ENCODE measurements at places on chromosomes 2 and 18. TPM values are rescaled to one million over a fixed set of nuclear protein-coding genes. Genes with fewer than 3 reads are reported as not detected.

- DNase-seq = no peak
- H3K27ac ChIP-seq = no peak overlapping the region
- no peaks in the 10 kb centered on the region for H3K36me3 ChIP-seq
- no peak overlapping the region for H3K4me3 ChIP-seq
These were observed 34.1 kb downstream of the PIEZO2 start for GRCh38 chr18:11115276-11115675.

DNA sequence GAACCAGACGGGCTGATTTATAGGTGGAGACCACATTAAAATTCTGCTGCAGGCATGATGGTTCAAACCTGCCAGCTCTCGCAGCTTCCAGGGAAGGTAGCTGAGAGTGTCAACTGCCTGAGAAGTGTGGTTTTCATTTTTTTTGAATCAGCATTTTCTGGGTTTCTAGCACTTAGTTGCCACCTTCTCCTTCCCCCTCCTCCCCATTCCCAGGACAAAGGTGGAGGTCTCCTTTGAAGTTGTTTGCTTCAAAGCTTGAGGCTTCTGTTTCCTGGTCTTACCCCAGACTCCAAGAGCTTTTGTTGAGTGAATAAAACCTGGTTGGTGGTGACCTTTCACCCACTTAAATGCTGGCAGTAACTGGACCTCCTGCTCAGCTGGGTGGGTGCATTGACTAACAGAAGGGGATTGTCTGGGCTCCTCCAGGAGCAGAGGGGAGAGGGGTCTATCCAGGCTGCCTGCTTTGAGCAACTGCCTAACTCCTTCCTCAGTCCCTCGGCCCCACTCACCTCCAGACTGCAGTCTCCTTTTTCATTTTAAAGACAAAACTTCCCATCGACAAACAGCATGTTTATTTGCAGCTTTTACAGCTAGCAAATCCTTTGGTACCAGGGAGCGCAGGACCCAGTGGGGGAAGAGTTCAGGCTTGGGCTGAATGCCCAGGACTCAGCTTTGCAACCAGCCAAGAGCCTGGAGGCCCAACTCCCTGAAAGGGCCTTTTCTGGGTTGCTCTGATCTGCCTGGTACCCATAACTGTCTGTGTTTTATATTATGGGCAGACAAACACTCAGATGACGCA is 3.5 kb downstream of the RHOB start:
- H3K4me3 ChIP-seq = no peak overlapping the region
- peaks cover 35% of the 10 kb centered on the region for H3K27me3 ChIP-seq
- no peak overlapping the region for H3K27ac ChIP-seq

DNA sequence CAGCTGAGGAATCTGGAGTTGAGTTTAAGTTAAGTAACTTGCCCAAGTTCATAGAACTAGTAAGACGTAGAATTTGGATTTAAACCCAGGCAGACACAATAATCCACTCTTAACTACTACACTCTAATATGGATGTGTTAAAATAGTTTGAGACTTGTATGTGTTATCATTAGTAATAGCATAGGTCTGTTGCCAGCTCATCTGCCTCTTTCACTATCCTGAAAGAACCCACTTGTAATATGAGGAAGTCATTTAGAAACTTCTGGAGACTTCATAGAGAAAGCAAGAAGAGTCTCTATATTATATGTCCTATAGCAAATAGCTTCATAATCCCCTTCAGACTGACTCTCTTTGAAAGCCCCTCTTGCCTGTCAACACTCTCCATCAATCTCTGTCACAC is 43.0 kb upstream of the ACADL start:
- H3K27ac ChIP-seq = no peak overlapping the region
- H3K36me3 ChIP-seq = no peaks in the 10 kb centered on the region
- H3K4me1 ChIP-seq = no peaks in the 10 kb centered on the region

DNA sequence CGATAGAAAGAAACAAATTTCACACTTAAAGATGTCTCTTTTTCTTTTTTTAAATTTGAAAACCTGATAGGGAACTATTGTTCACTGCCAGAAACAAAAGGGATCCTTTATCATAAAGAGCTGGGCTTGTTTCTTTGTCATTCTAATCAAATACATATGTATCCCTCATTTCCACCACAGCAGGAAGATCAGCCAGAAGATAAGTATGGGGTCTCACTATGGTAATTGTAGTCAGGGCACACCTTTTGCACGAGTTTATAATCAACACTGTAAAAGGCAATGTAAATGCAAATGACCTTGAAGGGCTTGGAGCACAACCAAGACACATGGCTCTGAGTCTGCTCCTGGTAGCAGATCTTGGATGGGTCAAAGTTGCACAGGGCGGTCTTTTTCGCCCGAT is 109.5 kb downstream of the NXPH2 start:
- H3K27ac ChIP-seq = no peak overlapping the region
- DNase-seq = no peak
- H3K36me3 ChIP-seq = no peaks in the 10 kb centered on the region
- no peak overlapping the region for H3K4me3 ChIP-seq

- no peaks in the 10 kb centered on the region for H3K36me3 ChIP-seq
- DNase-seq = no peak
- H3K4me1 ChIP-seq = no peaks in the 10 kb centered on the region
- H3K4me3 ChIP-seq = no peak overlapping the region
These were observed 5.1 kb downstream of the ZNF236 start for GRCh38 chr18:76827205-76828200.

DNA sequence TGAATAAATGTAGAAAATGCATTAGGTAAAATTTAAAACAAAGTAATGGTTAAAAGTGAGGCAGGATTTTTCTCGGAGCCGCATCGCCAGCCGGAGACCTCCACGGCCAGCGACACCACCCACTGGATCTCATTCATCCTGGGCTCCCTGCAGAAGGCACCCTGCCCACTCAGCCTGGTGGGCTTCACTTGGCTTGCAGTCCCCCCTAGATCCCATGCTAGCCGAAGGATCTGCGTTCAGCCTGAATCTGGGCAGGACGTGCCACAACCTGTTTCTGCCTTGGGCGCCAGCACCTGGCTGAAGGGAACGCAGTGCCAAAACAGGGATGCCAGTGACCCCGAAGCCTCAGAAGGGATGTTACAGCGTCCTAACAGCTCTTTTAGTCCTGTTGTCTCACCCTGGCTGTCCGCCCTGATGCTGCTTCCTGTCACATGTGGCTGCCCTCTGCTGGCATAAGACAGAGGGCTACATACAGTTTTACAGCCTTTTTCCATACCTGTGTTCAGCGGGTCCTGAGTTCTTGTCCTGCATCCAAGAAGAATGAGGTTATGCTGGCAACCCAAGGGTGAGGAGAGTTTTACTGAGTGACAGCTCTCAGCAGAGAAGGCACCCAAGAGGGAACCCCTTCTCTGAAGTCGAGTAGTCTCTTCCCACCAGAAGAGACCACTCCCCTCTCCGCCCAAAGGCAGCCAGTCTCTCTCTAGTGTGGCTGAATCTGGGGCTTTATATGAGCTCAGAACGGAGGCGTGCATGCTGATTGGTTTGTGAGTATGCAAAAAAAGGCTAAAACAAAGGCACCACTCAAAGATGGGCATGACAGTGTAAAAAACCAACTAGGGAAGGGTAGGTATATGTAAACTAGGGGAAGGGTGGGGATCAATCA is 173.1 kb upstream of the GYPC start:
- DNase-seq = peak; percentile 48
- H3K36me3 ChIP-seq = no peaks in the 10 kb centered on the region
- no peak overlapping the region for H3K27ac ChIP-seq
- H3K4me1 ChIP-seq = no peaks in the 10 kb centered on the region

FBXO36 gene
- 3.4 TPM for total RNA-seq

MLPH gene
- total RNA-seq = 17.0 TPM

CCDC68 gene
- total RNA-seq = 0.92 TPM

COL6A3 gene
- total RNA-seq = 3.4 TPM

CNDP1 gene
- total RNA-seq = not detected

Data from H1 (cell line).